ENCODE measurements at places on chromosomes 3 and 15.

- DNase-seq = peak; percentile 80
Observed at GRCh38 chr3:184716622-184717398, 4.9 kb upstream of the MAGEF1 start.

DNA sequence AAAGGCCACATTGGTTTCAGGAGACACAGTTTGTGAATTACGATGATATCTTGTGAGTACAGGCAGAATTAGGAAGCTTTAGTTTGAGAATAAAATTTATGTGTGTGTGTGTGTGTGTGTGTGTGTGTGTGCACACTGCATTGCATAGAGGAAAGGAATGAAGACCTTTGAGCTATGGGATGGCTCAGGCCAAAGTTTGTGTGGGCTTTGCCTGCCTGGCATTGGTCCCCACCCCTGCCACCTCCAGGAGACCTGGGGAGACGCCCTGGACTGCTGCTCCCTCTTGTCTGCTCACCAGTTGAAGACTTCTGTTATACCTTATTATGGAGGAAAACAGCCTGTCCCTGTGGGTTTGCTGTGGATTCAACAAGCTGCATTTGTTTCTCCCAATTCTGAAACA, 37.2 kb downstream of the TIGIT start:
- no peak for DNase-seq

GRCh38 chr3:95311272-95311671, 1248.4 kb downstream of the NSUN3 start:
- DNase-seq = no peak

- DNase-seq = no peak
Observed at GRCh38 chr15:77414789-77415442, 5.0 kb downstream of the PEAK1 start.

DNA sequence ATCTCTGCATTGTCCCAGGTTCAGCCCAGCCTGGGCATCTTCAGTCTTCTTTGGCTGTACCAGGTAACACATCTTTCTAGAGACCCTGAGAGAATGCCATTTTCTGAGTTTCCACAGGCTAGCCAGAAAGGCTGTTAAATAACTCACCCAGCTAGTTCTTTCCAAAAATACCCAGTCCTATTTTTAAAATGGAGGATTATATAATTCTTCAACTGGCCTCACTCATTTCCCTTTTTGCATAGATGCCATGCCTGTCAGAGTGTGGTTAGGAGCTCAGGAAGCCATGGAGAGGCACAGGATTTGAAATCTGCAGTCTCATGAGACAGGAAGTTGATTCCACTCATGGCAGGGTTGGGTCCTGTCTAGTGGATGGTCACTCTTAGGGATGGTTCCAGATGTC, 39.8 kb downstream of the CEMIP start:
- DNase-seq = no peak

- no peak for DNase-seq
Observed at GRCh38 chr3:66376568-66376967, 124.3 kb downstream of the LRIG1 start.

DNA sequence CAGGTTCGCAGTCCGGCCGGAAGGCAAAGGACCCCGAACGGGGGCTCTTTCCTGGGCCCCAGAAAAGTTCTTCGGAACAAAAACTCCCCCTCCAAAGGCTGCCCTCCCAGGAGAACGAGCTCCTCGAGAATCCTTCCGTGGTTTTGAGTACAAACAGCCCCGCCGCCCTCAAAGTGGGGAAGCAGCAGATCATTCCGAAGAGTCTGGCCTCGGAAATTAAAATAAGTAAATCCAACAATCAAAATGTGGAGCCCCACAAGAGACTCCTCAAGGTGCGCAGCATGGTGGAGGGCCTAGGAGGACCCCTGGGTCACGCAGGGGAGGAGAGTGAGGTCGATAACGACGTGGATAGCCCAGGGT, 1.3 kb downstream of the ARHGEF26 start:
- DNase-seq = no peak

GRCh38 chr3:57112206-57112605, 51.7 kb downstream of the SPATA12 start:
- no peak for DNase-seq

DNA sequence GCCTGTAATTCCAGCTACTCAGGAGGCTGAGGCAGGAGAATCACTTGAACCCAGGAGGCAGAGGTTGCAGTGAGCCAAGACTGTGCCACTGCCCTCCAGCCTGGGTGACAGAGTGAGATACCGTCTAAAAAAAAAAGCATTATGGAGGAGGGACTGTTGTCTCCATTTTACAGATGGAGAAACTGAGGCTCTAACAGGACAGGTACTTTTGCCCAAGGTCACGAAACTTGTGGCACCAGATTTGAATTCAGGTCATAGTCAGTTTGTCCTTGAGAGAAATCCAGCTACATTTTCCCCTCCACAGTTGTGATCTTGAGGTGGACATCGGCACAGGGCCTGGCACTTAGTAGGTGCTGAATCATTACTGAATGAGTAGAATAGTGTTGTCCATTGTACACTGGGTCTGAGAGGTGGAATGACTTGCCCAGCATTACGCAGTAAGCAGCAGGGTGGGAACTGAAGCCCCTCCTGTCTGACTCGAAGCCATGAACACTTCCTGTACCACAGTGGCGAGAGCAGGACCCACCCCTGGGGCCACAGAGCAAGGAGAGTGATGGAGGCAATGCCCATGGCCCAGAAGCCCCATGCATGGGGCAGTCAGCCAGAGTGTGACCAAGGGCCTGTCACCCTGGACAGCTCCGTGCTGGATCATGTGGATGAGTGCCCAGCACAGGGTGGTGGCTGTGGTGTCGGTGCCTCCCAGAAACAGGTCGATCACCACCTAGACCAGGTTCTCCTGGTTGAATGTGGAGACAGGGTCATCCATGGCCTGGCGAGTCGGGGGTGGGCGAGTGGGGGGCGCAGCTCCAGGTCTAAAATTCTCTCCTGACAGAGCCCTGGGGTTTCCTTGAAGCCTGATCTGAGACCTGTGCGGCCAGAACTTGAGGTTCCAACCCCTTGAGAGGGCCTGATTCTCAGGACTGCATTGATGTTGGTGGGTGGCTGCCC, 20.4 kb upstream of the PARL start:
- no peak for DNase-seq

All from osteocyte (in vitro differentiated cells).